ENCODE measurements at places on chromosomes 1 and 21.
A peak's percentile ranks its signal among the peaks of the same experiment; 100 is the strongest.

DNA sequence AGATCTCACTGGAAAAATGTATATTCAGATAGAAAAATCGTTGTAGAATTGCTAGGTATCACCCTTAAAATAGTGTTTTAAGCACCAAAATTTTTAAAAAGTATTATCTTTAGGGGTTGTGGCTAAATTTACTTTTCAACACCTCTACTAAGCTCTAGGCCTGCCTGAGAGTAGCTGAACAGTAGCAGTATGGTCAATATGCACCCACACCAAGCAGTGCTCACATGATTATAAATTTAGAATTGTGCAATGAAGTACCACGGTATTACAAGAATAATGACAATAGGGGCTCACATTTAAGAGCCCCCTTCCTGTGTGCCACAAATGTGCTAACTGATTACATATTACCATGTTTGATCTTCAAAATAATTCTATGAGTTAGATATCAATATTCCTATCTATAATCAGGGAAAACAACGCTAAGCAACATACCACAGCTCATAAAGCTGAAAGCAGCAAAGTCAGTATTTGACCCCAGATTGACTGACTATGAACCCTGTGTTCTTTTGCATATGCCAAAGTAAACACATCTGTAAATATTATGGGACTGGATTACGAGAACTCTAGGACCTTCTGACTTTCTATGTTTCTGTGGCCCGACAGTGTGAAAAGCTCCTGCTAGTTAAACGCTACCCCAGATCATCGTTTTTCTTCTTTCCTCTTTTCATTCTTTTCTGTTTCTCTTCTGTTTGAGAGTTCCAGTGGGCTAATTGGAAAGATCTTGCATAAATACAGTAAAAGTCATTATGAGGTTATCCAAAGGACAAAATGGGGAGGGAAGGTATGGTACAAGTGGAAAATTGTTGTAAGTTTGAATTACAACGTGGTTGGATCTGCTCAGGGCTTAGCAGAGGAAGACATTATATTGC is 201.1 kb upstream of the C1orf87 start:
- no peak for DNase-seq

GRCh38 chr1:22611530-22611947 is 24.9 kb upstream of the C1QA start:
- no peak for DNase-seq

GRCh38 chr1:42000766-42001165 is 82.0 kb upstream of the HIVEP3 start:
- DNase-seq = no peak

DNA sequence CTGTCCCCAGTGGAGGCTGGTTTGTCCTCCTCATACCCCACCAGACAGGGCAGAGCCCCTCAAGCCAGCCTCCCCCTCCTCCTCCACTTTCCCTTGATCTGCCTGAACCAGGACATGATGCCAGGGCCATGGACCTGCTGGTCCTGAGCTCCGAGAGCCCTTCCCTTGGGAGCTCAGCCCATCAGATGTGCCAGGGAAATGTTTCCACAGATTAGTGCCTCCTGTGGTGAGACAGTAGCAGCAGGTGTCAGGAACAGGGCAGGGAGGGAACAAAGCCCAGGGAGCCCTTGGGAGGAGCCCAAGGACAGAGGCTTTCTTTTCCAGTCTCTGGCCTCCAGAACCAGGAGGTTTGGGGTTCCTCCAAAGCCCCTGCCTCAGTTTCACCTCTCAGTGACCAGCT is 14.6 kb upstream of the SLC41A1 start:
- no peak for DNase-seq

DNA sequence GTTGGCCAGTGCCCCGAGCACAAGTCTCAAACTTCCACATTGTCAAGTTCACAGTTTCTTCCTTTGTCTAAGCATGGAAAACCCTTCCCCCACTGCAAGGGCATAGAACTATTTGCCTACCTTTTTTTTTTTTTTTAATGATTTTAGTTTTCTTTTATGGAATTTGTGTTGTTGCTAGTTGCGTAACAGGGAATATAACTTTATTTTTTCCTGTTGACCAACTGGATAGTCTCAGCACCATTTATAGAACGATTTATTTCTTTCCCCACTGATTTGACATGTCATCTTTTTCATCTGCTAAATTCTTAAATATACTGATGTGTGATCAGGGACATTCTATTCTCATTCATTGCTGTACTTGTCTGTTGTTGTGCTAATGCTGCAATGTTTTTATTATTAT is 83.0 kb downstream of the PEX14 start:
- no peak for DNase-seq

- no peak for DNase-seq
These were observed 4.1 kb downstream of the SPATC1L start for GRCh38 chr21:46180079-46180722.

DNA sequence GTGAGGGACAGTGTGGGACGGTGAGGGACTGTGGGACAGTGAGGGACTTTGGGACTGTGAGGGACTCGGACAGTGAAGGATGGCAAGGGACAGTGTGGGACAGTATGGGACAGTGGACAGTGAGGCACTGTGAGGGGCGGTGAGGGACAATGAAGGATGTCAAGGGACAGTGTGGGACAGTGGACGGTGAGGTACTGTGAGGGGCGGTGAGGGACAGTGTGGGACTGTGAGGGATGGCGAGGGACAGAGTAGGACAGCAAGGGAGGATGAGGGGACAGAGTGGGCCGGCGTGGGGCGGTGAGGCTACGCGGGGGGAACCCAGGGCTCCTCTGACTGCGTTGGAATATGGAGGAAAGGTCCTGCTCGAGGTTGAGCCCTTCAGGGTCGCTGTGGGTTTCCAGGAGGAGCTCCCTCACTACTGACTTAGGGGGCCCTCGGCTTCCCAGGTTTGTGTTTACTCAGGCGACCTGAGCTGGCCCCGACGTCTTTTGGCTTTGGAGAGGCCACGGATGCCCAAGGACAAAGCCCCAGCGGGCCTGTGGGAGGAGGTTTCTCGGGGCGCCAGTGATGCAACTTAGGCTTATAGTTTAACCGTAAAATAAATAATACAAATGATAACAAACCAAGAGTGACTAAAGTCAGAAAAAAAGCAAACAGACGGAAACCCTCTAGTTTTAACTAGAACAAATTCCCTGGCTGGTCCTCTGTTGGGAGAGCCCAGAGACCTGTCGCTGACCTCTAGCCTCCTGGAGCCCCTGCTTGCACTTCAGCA is 1.1 kb upstream of the ERRFI1 start:
- no peak for DNase-seq

- DNase-seq = no peak
These were observed 347.2 kb downstream of the DISC1 start for GRCh38 chr1:231973830-231974229.

DNA sequence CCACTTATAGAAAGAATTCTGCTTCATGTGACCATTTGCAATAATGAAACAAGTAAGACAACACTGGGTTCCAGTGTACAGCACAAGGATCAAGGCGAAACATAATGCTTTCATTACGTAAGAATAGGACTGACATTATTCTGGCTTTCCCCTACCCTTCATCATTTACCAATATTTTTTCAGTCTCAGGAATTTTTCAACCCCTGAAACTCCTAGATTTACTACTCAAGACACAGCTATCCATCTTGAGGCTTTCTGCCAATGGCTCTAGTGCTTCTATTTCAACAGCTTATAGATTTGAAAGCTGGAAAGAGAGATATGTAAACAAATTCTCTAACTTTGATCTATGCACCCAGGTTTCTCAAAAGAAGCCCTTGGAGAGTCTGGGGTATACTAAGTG is 48.4 kb downstream of the WLS start:
- no peak for DNase-seq

DNA sequence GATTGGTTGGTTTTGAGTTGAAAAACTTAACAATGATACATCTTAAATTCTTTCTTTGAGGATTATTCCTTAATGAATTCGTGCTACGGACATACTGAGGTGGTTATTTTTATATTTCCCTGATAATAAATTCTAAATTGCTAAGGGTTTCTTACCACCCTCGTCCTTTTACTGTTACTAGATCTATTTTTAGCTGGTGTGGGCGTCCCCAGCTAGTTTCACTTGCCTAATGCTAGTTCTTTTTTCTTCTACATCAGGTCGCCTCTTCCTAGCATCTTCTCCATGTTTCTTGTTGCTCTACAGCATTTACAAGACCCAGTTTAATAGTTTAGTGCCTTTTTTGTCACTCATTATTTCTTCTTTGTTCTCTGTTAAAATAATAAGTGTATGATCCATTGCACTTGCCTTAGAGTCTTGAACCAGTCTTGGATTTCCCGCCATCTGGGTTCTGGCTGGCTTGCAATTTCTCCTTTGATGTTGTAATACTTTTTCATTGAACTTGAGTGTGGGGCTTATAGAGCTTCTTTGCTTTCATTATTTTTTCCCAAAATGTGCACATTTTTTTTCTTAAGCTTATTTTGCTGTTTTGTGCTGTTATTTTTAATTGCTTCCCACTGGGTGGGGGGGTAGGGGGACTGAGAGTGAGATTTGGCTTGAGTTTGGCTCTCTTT is 677 bp upstream of the HSD11B1 start:
- no peak for DNase-seq

DNA sequence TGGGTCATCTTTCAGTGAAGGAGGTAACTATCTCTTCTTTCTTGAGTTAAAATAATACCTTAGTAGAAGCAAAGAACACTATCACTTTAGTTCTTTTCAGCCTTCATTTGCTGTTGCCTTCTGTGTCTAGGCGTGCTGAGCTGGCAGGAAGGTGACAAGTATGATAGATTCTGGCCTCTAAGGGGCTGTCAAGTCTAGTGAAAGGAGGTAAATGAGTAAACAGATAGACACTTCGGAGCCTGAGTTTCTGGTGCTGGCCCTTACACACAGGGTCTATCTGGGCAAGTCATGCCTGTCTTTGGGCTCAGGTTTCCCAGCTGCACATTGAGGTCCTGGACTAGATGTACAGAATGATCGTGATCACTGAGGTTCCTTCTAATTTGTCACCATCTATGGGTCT is 89.3 kb downstream of the ROR1 start:
- no peak for DNase-seq

DNA sequence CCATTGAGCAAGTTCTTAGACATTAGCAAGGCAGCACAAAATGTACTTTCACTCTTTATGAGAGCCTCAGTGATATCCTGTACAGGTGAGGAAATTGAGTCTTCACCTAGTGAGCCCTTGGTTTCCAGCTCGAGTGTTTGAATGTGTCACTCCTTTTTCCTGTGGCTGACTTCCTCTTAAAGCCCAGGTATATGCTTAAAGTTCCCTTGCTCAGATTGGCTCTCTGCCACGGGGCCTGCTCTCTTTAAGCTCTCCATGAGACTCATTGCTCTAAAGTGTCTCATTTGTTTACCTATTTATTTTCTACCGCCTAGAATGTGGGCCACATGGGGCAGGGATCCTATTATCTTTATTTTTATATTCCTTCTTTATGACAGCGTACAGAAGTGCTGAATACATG is 324.9 kb downstream of the SIPA1L2 start:
- DNase-seq = no peak

DNA sequence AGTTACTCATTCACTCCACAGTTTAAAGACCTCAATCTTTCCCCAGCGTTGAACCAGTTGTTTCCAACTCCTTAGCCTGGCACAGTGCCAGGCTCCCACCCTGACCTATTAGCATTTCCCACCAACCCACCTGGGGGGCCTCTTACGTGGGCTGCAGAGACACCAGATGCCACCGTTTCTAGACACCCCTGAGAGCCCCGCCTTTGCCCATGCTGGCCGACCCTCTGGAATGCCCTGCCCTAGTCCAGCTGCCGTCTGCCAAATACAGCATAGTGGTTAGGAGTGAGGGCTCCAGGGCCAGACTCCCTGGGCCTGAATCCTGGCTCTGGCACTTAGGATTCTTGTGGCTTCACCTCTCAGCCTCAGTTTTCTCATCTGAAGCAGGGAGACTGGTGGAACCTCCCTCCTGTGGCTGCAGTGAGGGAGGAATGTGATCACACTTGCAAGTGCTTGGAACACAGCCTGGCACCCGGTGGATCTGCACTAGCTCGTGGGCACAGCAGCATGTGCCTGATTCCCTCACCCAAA is 65.2 kb downstream of the TMCO4 start:
- DNase-seq = no peak

DNA sequence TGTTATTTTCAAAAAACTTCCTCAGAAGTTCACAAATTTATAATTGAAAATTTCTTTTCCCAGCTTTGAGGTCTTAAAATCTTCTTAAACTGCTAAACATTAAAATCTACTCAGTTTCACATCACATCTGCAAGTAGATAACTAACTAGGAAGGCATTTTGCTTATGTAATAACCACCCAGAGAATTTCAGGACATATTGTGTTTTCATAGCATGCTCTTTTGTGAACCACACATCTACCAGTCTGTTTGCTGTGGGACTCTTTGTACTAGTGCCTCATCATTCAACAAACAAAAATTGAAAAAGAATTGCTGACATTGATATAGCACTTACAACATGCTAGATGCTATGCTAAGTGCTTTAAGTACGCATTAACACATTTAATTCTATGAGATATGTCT is 31.6 kb upstream of the C1orf146 start:
- DNase-seq = peak; percentile 13

DNA sequence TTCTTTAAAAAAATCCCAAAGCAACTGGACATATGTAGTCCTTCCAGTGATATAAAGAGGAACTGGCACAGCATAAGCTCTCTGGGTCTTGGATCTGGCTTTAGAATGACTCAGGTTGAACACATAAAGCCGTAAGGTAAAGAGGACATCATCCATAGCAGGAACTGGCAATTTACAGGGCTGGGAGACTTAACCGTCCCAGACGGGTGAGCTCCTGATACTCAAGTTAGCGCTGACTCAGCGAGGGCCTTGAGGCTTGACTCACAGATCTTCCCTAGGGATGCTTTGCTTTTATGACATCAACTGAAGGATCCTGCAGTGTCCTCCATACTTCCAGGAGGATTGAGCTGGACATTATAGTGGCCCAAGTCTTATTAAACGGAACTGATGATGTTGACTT is 154.1 kb downstream of the CLIC6 start:
- DNase-seq = no peak

GRCh38 chr1:36420409-36420808 is 22.7 kb upstream of the LSM10 start:
- no peak for DNase-seq

- DNase-seq = no peak
These were observed 46.5 kb downstream of the OMA1 start for GRCh38 chr1:58500043-58500442.

GRCh38 chr1:17260738-17261137 is 11.8 kb downstream of the PADI3 start:
- DNase-seq = no peak

GRCh38 chr1:159699653-159700052 is 14.7 kb downstream of the CRP start:
- DNase-seq = no peak

GRCh38 chr1:92476071-92476631 is 10.6 kb downstream of the GFI1 start:
- DNase-seq = no peak

- peak; percentile 74 for DNase-seq
These were observed 6.2 kb downstream of the RASSF5 start for GRCh38 chr1:206513312-206514111.

DNA sequence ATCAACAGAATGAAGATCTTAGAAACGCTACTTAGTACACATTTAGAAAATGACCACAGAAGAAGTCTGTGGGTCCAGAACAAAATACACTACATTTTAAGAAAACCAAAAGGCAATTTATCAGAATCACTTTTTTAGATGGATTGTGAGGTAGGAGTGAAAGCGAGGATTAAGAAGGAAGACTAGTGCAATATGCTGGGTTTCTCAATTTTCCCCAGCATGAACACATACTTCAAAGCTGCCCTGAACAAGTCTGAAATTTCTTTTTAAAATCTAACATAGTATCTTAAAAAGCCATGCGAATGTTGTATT is 200.5 kb downstream of the SLC45A1 start:
- no peak for DNase-seq

Measured in HS-5 (cell line).